ENCODE measurements at places on chromosomes 6 and 20.

- no peak for DNase-seq
Observed at GRCh38 chr6:67112120-67112519, 1405.1 kb upstream of the EYS start.

- DNase-seq = no peak
Observed at GRCh38 chr20:61567204-61567603, 315.1 kb downstream of the CDH4 start.

DNA sequence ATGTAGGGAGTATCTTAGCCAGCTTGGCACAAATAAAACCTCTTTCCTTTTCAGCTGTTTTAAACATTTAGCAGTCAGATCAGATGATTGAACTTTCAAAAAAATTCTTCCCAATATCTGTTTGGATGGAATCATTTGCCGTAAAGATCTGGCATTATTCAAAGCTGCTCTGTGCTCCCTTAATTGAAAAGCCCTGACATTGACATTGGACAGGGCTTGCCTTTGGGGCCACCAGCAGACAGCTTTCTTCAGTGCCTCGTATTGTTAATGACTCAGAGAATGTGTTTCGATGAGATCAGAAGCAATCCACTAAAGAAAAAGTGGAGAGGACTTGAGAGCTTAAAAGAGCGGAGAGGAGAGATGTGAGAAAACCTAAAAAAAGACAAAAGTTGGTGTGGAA, 343.5 kb downstream of the NRN1 start:
- DNase-seq = no peak

DNA sequence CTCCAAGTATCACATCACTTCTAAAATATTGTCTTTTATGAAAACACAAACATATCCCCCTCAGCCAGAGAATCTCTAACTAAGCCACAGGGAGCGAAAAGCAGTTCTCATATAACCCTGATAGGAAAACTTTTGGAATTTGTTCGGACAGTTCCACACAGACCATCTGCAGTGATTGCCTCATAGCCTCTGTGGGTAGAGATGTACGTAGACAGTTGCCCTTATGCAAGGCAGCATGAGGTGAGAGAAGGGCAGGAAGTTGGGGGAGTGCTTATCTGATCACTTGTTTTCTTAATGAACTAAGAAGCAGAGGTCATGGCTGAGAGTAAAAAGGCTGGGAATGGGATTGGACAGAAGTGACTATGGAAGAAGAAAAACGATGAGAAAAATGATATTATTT, 39.6 kb downstream of the SLC23A2 start:
- DNase-seq = no peak

DNA sequence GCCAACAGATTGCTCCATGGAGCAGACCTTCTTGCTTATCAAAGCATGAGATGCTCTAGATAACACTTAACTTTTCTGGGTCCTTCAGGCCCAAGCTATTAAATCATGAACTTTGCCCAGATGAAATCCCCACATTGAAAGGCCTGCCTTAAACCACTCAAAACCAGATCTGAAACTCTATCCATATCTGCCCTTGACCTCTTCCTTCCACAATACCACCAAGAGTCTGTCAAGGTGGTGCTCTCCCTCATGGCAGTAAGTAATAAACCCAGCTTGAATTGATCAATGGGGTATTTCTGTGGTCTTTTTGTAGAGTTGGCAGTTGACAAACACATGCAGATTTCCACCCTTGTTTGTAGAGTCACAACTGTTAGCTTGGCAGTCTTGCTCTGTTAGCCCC, 135.5 kb downstream of the ISM1 start:
- no peak for DNase-seq

Measured in HuH-7.5 (cell line).